ENCODE measurements at places on chromosomes 3 and 15.

- DNase-seq: no peak
Observed at GRCh38 chr3:194103983-194104751, 31.8 kb upstream of the HES1 start.

DNA sequence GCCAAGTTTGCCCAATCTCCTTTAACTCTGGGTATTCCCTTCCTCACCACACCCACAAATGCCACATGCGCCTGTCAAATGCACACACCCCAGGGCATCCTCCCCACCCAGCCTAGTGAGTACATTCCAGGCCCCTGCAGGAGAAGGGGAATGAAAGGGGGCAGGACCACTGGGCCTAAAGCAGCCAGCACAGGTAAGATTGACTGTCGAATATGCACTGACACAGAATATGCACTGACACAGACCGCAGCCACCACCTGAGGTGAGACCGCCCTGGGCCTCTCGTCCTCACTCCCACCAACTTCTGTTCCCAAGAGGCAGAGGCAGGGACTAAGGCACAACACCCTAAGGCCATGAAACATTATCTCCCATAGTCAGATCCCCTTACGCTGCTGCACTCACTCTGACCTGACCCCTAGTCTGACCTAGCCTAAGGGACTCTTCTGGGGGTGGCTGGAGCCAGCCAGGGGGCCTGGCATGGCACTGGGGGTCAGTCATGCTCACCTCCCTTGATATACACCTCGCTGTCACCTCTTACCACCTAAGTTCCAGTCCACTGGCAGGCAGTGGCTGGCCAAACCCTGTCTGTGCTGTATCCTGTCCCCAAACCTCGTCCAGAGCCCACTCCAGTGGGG is 10.8 kb downstream of the AP3B2 start:
- DNase-seq: no peak

DNA sequence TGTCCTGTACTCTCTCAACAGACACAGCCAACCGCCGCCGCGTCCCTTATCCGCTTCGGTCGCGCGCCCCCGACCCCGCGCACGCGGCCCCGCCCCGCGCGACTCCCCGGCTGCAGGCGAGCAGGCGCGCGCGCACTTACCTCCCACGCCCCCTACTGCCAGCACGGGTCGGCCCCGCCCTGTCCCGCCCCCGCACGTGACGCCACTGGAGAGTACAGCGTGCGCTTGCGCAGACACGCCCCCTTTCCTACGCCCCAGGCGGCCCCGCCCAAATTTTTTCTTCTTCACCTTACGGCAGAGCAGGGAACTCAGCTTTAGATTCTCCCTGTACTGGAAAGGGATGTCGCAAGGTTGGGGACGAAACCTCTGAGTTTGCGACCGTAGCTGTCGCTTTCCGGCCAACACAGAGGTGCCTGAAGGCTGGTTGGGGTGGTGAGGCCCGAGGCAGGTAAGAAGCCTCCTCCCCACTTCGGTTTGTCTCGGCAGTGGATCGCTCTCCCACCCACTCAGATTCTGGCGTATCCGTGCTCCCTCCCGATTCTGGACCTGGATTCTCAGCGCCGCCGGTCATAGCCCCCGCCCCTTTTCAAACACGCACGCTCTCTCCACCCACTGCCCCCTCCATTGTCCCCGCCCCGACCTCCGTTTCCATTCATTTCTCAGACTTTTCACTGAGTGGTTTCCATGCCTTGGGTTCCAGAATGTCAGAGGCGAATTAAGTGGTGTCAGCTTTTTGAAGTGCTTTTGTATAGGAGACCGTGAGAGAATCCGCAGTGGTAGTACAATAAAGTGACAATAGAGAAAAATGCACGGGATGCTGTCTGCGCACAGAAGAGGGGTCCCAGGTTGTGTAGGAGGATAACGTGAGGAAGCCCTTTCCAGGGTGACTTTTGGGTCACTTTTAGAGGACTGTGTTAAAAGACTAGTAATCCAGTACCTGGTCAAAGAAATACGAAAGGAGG is at the start of the genes MYO9A and SENP8:
TSS of gene MYO9A (minus strand) at position 134 of the 962 bp plus-strand sequence. CDS start 71,587 bp downstream, outside the sequence.
TSS of gene SENP8 (plus strand) at position 387 of the 962 bp plus-strand sequence. CDS start 21,221 bp downstream, outside the sequence.
- peak; percentile 95 for DNase-seq

GRCh38 chr3:23264413-23264812 is 61.3 kb downstream of the UBE2E2 start:
- no peak for DNase-seq

GRCh38 chr15:90352107-90352893 is at the start of gene ZNF774:
Gene ZNF774, plus strand, starts transcription at chr15:90352284. Its CDS starts 2,377 bp downstream, at chr15:90354661.
- DNase-seq: peak; percentile 98

GRCh38 chr3:2246873-2247648 is 148.4 kb downstream of the CNTN4 start:
- no peak for DNase-seq

- DNase-seq: no peak
Observed at GRCh38 chr3:140023616-140024530, 88.9 kb downstream of the CLSTN2 start.

GRCh38 chr15:92578096-92578835 is 77.3 kb downstream of the FAM174B start:
- no peak for DNase-seq

GRCh38 chr3:193842029-193842798 is 249.2 kb downstream of the OPA1 start:
- DNase-seq: no peak

- DNase-seq: peak; percentile 70
Observed at GRCh38 chr3:50600841-50601591, 10.6 kb downstream of the CISH start.

GRCh38 chr3:82509951-82510603 is 748.6 kb upstream of the GBE1 start:
- no peak for DNase-seq

- DNase-seq: peak; percentile 61
Observed at GRCh38 chr3:182683453-182683852, 109.9 kb upstream of the ATP11B start.

DNA sequence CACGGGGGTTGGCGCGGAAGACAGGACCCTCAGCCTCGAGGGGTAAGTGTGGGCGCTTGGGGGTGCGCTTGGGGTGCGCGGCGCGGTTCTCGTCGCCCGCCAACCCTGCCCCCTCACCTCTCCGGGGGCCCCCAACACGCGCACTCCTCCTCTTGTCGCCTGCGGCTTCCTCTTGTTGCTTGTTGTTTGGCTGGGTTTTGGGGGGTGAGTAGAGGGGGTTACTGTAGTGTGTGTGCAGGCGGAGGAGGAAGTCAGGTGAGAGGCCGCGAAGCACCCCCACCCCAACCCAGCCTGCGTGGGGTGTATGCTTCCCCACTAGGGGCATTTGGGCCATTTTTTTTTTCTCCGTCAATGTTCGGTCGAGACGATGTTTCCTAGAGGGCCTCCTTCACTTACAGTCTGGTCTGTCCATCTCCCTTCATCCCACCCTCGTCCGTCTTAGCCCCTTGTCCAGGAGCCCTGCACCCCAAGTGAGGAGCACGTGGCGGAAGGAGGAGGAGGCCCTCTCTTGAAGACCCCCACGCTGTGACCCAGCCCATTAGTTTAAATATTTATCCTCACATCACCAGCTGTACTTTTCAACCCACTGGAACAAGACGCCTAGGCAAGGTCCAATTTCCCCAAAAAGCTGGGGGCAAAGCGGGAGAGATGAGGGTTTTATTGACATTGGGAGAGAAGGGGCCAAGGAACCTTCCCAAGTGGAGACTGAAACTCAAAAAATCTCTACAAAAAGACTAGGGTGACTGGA is 20.4 kb upstream of the SATB1 start:
- DNase-seq: peak; percentile 61

DNA sequence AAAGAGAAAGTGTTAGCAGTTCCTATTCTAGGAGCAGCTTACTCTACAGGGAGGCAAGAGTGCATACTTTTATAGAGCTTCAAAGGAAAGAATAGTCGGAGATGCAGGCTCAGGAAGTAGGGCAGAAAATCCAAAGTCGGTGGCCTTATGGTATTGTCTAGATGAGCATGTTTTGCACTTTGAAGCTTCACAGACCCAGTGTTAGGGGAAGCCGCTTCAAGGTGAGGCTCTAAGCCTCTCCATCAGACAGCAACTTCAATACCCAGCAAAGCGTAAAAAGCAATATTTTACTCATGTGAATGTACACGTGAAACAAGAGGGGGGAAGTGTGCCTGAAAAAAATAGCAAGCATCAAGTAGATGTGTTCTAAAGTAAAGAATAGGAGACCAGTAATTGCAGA is 125.6 kb upstream of the RASGRP1 start:
- DNase-seq: no peak

- DNase-seq: peak; percentile 24
Observed at GRCh38 chr3:7876741-7877297, 624.8 kb upstream of the LMCD1 start.

- no peak for DNase-seq
Observed at GRCh38 chr3:38950581-38950980, 101.2 kb downstream of the SCN11A start.

GRCh38 chr3:187646906-187647660 is 23.1 kb downstream of the SST start:
- DNase-seq: no peak

DNA sequence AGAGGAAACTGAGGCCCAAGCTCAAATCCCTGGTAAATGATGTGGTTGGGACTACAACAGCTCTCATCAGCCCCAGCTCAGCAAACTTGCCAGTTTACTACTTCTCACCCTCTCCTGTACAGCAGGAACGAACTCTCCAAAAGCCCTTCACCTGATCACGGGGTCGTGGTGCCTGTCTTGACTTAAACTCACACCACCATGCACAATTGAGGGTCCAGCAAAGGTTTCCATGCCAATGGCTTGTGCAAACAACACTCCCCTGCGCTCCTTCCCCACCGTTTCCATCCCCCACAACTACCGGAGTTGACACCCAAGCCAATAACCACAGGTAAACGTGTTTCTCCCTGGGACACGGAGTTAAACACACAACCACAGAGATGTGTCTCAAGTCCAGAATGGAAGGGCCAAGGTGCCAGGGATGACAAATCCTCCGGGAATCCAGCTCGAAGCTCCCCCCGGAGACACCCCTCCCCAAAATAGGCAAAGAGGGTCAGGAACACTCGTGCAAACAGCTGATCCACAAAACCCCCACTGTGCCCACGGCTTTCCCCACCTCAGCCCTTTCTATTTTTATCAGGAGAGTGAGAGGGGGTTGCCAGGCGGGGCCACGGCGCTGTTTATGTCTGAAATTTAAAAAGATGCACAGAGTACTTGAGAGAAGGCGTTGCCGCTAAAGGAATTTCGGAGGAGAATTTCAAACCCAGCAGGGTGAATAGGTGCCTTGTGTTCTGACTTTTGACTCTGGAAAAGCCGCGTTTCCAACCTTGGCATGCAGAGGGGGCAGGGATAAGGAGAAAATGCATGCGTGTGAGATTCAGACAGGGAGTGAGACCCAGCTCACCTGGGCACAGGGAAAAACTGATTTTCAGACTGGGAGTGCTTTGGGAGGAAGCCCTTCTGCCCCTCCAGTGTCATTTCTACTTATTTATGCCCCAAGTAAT is 10.6 kb upstream of the ACAN start:
- no peak for DNase-seq

DNA sequence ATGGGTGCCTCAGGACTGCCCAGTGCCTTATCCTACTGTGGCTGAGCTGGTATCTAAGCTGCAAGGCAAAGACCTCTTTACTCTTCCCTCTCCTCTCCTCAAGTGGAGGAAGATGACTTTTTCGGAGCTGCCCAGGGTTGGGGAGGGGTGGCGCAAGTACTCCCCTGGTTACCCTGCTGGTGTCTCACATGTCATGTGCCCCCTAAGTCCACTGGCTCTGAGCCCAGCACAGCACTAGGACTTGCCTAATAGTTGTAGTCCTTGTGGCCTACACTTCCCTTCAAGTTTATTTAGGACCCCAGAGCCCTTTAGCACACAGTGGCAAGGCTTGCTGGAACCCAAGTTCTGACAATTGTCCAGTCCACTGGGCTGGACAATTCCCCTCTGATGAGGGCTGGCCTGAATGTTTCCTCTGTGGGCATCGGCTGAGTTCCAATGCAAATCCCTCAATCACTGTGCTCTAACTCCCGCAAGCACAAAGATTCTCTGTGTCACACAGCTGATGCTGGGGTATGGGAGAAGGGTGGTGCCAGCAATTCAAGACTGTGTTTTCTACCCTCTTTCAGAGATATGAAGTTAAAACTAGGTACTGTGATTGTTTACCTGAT is 60.4 kb downstream of the UQCC5 start:
- DNase-seq: no peak

GRCh38 chr3:111675846-111676210 is 80.7 kb upstream of the ZBED2 start:
- DNase-seq: no peak

DNA sequence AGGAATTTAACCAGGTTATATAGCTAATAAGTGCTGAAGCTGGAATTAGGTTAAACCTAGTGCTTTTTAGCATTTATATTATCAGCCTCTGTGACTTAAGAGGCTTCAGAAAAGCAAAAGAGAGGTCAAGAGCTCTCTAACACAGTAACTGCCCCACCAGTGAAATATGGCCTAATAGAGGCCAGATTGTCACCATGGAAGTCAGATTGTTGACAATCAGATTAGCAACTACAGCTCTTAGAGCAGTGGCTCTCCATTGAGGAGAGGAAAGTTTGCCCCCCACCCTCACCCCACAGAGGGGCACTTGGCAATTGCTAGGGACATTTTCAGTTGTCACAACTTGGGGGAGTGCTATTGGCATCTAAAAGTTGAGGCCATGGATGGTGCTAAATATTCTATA is 23.3 kb upstream of the LMOD3 start:
- DNase-seq: no peak

DNA sequence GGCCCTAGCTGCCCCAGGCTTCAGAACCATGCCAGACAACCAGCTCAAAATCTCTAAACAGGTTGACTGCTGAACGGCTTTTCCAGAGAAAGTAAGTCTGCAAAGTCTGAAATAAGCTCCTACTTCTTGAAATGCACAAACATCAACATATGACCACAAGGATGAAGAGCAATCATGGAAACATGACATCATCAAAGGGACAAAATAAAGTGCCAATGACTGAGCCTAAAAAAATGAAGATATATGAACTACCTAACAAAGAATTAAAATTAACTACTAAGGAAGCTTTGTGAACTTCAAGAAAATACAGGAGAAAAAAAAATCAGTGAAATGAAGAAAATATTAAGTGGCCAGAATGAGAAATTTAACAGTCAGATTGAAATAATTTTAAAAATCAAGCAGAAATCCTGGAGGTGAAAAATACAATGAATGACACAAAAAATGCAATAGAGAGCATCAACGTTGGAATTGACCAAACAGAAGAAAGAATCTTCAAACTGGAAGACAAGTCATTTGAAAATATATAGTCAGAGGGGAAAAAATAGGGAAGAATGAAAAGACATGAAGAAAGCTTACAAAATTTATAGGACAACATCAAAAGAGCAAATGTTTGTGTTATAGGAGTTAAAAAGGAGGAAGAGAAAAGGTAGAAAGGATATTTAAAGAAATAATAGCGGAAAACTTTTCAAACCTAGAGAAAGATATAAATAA is 364.2 kb downstream of the OCA2 start:
- no peak for DNase-seq

- DNase-seq: no peak
Observed at GRCh38 chr3:26623419-26624208, 1.0 kb downstream of the LRRC3B start.

DNA sequence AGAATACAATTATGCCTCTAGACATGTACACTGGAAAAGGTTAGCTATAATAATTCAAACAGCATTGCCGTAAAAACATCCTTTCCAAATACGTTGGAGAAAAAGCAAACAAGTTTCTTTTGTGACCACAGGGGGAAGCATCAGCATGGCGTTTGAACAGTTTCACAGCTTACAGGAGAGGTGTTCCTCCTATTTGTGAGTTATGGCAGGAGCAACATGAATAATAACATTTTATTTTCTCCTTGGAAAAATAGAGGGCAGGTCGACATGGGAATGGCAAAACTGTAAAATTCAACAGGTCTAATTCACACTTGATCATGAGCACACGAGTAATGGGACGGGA is 39.7 kb upstream of the GADL1 start:
- DNase-seq: no peak
